ENCODE measurements at places on chromosomes 7 and 10. TPM values are rescaled to one million over a fixed set of nuclear protein-coding genes. Genes with fewer than 3 reads are reported as not detected.

The AIFM2 gene
- total RNA-seq, result 6.4 TPM

The FOXP2 gene
- not detected for total RNA-seq

The EBLN1 gene
- not detected for total RNA-seq

The PRKG1 gene
- not detected for total RNA-seq

The AKR1D1 gene
- total RNA-seq, result not detected

The ASAH2B gene
- 11.1 TPM for total RNA-seq

The BTBD16 gene
- not detected for total RNA-seq
